ENCODE measurements at places on chromosomes 2 and 18.

DNA sequence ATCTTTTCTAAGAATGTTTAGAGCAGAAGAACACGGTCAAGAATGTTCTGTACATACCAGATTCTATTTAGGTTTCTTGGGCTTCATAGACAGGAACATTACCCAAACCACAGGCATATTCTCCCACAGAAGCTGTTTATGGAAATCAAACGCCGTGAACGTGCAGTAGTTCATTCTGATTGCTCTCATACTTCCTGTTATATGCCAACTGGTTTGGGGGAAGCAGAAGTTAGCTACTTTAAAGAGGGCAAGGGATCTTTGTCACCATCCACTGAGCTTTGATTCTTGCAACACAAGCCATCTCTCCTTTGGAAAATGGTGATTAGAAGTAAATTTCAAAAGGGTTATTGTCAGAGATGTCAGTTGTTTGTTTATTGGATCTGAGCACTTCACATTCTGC is 182.2 kb upstream of the NRP2 start:
- DNase-seq: no peak

DNA sequence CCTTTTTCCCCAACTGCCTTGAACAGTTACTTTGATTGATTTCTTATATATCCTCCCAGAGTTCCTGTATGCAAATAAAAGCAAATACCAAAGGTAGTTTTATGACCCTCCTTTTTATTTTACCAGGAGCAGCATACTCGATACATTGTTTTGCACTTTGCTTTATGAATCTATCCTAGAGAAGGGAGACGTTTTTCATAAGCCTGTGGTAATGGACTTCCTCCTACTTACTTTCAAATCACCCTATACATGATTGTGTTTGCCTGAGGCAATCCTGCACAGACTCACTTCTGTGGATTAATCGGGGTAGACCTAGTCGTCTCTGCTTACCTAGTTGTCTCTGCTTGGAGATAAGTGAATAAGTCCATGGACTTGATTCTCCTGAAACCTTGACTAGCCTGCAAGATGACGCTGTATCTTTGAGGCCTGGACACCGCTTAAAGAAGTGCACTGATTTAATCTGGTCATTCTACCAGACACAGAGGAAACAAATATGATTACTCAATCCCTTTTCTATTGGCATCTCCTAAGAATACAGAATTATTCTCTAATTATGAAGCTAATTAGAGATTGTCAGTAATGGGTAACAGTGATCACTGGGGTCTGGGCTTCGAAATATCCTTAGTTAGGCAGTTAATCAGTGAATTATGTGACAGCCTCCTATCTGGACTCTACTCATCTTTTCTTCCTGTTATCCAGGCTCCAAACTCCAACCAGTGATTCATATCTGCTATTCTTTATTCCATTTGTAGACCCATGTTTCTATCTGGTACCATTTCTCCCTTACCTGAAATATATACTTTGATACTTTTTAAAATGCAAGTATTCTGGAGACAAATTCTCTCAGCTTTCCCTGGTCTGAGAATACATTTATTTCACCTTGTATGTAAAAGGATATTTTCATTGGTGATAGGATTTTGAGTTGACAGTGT is 447.4 kb upstream of the TRIB2 start:
- no peak for DNase-seq

DNA sequence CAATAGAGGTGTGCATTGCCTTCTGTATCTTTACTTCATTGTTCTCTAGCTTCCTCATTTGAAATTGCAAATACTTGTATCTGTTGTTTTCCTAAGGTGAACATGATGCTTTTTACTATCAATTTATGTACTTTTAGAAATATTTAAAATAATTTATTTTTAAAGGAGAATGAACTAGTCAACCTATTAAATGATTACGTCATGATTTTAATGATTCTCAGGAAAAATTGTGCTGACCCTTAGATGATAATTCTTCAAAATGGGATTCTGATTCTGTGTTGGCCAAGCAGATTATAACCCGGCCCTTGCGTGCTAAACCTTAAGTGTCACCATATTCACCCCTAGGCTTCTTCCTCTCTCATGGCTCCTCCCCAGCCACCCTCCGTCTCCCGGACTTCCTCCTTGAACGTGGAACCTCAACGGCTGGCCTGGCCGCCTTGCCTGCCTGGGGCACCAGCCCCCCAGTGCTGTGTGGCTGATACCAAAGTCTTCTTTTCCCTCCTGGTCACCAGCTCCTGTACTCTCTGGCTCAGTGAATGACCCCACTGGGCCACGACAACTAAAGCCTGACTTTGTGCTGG is 292.0 kb downstream of the GBX2 start:
- DNase-seq: no peak

GRCh38 chr2:232058063-232058877 is 96.8 kb downstream of the DIS3L2 start:
- DNase-seq: no peak

DNA sequence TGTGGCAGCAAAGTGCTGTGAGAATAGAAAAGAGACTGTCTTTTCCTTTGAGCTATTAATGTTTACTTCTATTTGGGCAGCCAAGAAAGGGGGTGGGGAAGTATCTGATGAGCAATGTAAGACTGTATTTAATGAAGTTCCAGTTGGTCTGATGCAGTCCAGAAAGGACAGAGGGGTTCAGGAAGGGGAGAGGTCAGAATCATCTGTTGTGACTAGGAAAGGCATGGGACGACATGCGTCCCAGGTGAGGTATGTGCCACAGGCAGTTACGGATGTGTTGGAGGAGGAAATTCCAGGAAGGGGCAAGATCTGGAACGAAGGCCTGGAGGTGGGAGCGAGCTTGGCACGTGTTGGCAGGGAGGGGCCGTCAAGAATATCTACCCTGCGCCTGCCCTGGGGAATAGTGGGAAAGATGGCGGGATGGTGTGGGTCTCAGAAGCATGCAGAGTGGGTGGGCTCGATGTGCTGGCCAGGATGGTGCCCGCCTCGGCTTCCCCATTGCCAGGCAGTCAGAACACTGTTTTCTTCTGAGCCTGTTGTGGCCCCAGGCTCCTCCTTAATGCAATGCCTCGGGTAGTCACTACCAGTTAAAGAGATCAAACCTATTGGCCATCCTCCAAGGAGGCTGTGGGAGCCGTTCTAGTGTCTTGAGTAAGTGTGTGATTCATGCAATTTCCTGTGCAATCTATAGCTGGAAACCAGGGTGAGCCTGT is 57.8 kb upstream of the TXNDC2 start:
- no peak for DNase-seq
